ENCODE measurements at places on chromosomes 7 and 10.

GRCh38 chr7:1358376-1359050 lies 100.8 kb downstream of the MICALL2 start:
- DNase-seq, result no peak

- DNase-seq, result no peak
These were observed 90.4 kb downstream of the HIPK2 start for GRCh38 chr7:139687211-139687954.

DNA sequence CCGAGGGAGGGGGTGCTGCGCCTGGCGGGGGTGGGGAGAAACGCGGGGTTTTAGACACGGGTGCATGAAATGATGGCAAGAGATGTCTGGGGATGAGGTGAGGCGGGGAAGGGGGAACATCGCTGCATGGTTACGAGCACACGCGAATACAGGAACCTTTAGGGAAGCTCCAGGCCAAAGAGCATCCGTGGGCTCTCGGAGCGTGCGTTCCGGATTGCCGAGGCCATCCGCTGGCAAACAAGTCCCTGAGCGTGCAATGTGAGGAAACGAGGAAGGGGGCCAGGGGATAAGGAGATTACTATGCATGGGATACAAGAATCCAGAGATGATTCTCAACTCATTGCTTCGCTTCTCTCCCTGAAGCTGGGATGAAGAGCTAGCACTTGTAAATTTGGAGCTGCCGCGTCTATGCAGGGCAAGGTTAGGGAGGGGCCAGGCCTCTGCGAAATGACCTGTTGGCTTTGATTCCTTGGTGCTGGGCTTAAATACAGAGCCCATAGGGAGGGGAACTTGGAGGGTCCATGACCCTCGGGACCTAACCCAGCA lies 520 bp upstream of the WNT2 start:
- DNase-seq, result no peak

GRCh38 chr7:141291541-141291940 lies 217.7 kb downstream of the TMEM178B start:
- no peak for DNase-seq

DNA sequence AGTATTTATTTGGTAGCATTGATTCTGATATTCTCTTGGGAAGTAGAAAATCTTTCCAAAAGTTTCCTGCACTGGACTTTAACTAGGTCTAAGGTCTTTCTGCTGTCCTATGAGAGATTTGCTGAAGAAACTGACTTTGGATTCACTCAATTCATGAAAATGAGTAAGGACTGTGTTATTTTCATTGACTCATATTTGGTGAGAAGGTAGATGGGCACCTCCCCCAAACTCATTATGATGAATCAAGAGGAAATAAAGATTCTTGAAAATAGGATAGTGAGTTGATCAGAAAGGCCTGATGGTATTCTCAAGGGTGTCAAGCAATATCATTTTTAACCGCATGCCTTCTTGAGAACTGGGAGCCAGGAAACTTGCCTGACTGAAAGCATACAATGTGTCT lies 110.3 kb downstream of the RNF133 start:
- no peak for DNase-seq

GRCh38 chr10:51522858-51523257 lies 176.5 kb downstream of the CSTF2T start:
- no peak for DNase-seq

DNA sequence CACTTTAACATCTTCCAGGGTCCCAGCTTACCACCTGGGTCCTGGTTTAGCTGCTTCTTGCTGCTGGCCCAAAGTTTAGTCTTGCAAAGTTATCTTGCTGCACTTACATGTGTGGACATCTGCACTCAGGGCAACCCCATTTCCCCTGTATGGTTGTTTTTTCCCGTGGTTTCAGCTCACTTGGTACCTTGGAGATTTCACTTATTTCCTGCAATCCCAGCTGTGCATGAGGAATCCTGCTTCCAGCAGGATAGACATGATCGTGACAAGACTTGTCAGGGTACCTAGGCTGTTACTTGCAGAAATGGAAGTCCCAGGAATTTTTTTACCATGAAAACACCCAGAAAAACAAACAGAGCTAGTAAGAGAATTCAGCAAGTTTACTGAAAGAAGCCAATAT lies 95.9 kb upstream of the LEP start:
- no peak for DNase-seq

GRCh38 chr7:25638590-25639244 lies 410.4 kb upstream of the NPVF start:
- DNase-seq, result no peak

DNA sequence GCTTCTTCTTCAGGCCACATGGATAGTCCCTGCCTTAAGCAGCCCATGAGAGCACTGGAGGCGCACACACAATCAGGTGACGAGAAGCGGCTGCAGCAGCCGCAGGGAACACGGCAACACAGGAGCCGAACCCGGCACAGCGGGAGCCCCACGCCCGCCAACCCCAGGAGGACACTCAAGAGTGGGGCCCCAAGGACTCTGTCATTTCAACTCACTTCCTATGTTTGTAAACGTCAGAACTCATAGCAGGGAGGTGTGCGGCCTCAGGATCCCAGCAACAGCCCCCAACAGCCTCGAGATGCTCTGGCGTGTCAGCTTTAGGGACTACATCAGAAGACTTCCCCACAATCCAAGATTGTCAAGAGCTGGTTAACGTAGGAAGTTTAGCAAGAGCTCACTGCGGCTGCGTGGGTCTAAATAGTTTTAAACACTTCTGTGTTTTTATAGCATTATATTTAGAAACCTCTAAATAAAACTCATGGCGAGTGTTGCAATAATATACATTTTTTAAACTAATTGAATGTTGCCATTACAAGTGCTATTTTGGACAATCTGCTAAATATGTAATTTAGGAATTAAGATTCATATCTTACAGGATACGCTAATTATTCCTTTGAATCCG lies 123.4 kb downstream of the MAD1L1 start:
- DNase-seq, result no peak

- DNase-seq, result no peak
These were observed 137.0 kb downstream of the SND1 start for GRCh38 chr7:127789031-127789430.

GRCh38 chr10:97199152-97199551 lies 13.4 kb upstream of the SLIT1 start:
- no peak for DNase-seq

- DNase-seq, result no peak
These were observed 691.1 kb downstream of the PHTF2 start for GRCh38 chr7:78489476-78490240.

GRCh38 chr7:111820121-111820520 lies 257.8 kb upstream of the IMMP2L start:
- DNase-seq, result no peak

- DNase-seq, result no peak
These were observed 17.0 kb downstream of the CDK14 start for GRCh38 chr7:90613088-90613498.

DNA sequence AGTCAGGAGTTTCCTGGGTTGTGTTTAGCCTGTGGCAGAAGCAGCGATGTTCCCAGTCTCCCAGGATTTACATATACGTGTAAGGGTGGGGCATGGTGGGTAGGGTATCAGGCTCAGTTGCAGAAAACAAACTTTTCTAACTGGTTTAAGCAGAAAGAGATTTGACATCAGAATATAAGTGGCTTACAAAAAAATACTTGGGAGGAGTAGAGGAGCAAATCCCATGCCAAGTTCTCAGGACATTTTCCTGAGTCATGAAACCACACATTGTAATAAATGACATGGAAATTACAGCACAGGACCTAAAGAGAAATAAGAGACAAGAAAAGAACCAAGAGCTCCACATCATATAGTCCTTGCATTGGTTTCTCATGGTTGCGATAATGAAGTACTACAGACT lies 26.2 kb upstream of the FRMD4A start:
- no peak for DNase-seq

GRCh38 chr10:81116201-81116600 lies 578.5 kb downstream of the SH2D4B start:
- DNase-seq, result no peak

DNA sequence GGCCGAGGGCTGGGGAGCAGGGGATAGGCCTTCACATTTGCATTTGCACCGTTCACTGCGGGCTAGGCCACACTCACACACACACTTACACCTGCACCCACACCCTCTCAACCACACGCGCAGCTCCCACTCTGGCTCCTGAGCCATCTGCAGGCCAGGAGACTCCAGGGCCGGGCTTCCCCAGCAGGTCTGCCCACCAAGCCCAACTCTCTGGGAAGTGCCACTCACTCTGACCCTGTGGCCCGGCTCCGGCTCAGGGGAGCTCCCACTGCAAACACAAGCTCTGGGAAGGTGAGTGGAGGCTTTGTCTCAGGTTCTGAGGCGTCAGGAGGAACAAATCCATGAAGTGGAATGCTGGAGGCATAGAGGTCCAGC lies 157.9 kb downstream of the NRF1 start:
- DNase-seq, result no peak

DNA sequence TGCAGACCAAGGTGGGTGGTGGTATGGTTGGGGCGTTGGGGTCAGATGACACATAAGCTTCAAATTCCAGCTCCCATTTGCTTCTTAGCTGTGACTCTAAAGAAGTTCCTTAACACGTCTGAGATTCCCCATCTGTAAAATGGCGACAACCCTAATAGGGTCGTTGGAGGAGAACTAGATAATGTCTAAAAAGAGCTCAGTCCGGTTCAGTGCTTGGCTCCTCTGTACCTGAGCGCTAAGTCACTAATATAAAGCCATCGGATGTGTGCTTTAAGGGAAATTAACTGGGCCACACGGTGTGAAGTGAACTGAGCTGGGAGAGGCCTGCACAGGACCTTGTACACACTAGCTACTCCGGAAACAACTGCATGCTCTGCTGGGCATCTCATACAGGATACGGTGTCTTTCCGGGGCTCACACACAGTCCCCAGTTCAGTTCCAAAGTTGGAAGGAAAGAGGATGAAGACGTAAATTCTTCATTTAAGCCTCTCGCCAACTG lies 476 bp upstream of the ZFYVE27 start:
- DNase-seq, result no peak

DNA sequence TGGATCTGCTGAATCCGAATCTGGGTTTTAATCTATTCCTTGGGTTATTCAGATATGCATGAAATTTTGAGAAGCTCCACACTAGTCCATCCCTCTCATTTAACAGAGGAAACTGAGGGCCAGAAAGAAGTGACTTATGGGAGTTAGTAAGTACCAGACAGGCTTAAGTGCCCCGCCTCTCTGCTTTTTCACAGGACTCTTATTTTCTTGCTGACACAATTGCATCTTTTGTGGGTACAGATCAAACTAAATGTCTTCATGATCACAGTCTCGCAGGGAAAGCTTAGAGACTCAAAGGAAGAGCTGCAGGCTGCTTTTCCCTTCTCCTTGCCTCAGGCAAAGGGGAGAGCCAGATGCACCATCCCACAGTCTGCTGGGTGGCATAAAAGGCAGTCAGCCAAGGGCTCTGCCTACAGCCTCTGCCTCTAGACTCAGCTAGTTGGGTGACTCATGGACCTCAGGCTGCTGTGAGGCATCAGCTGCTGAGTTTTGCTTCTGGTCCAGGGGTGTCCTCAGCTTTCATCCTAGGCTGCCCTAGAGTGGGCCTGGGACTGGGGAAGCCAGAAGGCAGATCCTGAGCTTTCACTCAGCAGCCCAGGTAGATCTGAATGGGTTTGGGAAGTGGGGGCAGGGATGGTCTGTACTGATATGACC lies 11.6 kb downstream of the GOLGA7B start:
- DNase-seq, result no peak

GRCh38 chr7:68529221-68529620 lies 1069.1 kb upstream of the AUTS2 start:
- DNase-seq, result no peak

DNA sequence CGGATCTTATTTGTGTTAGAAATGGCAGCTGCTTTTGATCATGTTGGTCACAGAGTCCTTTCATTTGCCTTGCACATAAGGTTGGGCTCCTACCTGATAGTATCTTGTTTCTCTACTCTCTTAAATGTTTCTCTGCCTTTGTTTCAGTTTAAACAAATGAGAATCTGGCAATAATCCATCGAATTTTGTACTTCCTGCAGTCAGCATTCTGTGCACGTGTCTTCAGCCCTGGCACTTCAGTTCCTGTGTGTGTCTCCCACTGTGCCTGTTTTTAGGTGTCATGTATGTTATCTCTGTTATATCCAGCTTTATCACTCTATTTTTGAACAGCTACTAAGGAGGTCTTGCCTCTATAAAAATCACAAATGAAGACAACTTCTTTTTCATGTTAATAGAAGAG lies 28.4 kb upstream of the PTER start:
- no peak for DNase-seq

DNA sequence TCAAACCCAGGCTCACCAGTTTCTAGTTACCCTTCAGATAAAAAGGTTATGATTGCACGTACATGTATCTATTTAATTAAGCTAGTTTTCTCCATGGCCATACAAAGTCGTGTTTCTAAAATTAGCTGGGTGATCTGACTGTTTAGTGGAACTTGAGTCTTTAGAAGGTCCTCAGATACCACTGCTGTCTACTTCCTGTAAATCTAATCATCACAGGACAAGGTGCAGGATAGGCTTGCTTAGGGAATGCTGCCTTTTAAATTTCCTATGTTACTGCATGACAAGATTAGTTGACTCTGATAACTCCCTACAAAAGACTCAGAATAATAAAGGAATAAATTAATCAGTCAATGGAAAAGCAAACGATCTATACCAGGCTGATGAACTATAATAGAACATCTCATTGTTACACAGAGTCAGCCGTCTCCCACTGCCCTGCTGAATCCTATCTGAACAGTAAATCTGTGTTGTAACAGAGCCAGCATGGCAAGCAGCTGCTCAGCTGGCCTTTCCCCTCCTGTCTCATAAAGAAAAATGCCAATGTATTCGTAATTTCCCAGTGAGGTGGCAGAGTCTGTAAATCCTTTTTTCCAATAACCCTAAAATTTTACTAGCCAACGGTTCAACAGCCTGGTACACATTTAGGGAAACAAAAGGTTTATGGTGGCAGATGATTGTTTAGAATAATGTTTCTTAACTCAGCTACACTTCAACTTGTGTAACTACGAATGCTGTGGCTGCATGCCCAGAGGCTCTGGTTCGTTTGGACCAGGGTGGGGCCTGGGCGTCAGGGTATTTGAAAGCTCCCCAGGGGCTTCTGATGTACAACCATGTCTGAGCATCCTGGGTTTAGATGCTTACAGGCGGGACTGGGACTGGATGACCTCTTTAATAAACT lies 318.0 kb downstream of the PAXIP1 start:
- no peak for DNase-seq

DNA sequence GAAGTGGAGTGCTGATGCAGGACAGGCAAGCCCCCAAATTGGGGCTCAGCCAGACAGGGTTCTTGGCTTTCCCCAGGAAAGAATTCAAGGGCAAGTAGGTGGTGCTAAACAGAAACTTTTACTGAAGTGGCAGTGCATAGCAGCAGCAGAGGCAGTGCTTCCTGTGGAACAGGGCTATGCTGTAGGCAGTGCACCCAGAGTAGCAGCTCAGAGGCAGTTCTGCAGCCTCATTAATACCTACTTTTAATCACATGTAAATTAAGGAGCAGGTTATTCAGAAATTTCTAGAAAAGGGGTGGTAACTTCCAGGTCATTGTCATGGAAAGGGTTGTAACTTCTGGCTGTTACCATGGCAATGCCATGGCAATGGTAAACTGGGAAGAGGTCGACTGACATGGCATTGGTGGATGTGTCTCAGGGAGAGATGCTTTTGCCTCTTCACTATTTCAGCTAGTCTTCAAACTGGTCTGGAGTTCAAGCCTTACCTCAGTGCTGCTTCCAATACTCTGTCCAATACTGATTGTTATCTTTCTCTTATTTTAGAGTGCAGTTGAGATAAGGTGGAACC lies 29.2 kb downstream of the PRSS58 start:
- no peak for DNase-seq

Measured in hematopoietic multipotent progenitor cell treated with erythropoietin and hydrocortisone succinate and interleukin-3 and kit ligand, for 15 days (in vitro differentiated cells).